ENCODE measurements at places on chromosomes 5 and 9. TPM values are rescaled to one million over a fixed set of nuclear protein-coding genes. Genes with fewer than 3 reads are reported as not detected.

Gene PAPPA
- total RNA-seq, result 2.5 TPM

Gene CYSRT1
- total RNA-seq, result 0.17 TPM

Gene PCDHGC3
- total RNA-seq, result 9.8 TPM

Gene LIFR
- 17.1 TPM for total RNA-seq

Gene PCDHAC2
- total RNA-seq, result not detected

DNA sequence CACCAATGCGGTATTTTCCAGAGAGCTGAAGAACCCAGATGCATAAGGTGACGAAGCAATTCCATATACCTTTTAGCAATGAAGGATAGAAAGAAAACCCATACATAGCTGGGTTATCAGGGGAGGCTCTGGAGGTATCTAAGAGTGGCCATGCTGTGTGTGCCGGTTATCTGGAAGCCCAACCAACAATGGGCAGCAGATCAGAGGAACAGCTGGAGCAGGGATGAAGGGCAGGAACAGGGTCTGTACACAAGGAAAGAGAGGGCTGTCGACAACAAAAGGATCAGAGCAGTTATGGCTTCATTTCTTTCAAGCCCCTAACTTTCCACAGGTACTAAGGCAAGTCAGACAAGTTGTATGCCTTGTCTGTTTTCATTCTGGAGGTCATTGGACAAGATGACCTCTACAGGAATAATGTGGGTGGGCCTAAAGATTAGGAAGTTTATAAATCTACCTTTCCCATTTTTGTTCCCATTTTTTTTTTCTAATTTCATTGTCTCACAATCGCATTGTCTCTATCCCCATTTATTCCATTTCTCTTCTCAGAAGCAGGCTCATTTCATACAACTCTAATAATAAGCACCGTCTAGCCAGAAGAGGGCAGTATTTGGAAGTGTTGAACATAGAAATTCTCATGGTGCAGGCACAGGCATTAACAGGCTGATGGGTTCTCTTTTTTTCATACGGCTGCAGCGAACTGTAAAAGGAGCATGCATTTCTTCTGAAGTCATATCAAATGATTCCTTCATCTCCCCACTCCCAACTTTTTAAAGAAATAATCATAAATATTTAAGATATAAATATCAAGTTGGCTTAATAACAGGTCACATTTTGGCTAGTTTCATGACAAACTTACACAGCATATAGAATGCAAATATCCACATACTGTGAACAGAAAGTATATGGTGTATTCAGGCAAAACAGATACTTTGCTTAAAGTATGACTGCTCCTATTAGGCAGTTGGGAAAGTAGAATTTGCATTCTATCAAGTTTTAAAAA lies 63.5 kb downstream of the ZNF474 start:
- no peak for DNase-seq

DNA sequence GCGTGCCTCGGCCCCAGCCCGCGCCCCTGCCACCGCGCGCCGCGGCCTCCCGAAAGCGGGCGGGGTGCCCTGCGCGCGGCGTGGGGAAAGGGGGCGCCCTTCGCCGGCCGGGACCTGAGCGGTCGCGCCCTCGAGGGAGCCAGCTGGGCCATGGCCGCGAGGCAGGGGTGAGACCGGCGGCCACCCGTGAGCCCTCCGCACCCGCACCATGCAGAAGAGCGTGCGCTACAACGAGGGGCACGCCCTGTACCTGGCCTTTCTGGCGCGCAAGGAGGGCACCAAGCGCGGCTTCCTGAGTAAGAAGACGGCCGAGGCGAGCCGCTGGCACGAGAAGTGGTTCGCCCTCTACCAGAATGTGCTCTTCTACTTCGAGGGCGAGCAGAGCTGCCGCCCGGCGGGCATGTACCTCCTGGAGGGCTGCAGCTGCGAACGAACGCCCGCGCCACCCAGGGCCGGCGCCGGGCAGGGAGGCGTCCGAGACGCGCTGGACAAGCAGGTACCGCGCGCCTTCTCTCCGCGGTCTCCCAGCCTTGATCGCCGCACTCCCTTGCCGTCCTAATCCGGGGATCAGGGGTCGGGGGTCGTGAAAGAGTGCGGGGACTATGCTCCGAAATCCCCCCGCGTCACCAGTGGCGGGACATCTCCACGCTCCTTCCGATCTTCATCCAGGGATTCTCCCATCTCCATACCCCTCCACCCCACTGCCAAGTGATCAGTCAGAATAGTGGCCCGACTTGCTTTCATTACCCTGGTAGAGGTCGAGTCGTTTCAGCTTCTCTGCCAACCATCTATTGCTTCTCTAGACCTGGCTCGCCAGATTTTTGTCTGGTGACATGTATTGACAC lies 590 bp downstream of the RASGRF2 start:
- DNase-seq, result no peak

DNA sequence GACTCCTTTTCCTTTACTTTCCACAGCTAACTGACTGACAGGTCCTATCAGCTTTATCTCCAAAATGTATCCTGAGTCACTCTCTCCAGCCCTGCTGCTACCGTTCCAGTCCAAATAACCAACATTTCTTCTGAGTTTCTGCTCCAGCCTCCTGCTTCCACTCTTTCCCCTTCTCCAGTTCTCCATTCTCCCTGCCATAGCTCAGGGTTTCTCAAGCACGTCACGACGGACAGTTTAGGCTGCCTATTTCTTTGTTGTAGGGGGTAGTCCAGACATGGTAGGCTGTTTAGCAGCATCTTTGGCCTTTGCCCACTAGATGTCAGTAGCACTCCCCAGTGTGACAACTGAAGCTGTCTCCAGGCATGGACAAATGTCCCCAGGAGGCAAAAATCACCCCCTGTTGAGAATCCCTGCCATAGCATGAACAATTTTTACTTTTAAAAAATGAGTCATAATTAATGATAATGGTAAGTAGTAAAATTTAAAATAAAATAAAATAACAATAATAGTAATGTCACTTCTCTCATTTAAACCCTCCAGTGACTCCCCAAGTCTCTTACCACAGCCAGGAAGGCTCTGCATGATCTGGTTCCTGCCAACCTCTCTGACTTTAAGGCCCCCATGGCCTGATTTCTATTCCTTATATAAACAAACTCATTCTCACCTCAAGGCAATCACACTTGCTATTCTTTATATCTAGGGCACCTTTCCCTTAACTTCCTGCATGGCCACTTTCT lies 105.4 kb upstream of the FER start:
- DNase-seq, result peak; percentile 13

DNA sequence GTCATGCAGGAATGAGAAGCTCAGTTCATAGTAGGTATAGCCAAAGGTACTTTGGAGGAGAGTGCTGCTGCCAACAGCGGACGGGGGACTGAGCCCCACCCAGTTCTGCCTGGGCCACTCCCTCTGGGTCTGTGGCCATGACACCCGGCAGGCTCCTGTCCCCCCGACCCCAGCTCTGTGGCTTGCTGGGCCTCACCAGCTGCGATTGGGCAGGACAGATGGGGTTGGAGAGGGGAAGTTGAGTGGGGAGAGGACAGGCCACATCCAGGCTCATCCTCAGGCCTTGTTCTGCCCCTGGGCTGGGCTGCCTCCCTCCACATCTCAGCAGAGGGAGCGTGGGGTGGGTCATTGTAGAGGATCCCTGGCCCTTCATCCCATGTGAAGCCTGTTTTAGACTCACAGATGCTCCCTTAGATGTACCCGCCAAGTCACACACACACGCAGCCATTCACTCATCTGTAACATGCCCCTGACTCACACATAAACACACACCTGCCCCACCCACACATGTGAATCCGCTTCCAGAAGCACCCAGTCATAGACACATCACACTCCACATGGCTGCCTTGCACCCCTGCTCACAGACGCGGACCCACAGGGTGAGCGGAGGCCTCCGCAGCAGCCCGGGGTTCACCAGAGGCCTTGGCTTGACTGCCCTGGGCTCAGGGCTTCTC lies 48.8 kb downstream of the NTNG2 start:
- DNase-seq, result peak; percentile 51

- DNase-seq, result no peak
Observed at GRCh38 chr5:72387985-72388384, 67.8 kb downstream of the PTCD2 start.

DNA sequence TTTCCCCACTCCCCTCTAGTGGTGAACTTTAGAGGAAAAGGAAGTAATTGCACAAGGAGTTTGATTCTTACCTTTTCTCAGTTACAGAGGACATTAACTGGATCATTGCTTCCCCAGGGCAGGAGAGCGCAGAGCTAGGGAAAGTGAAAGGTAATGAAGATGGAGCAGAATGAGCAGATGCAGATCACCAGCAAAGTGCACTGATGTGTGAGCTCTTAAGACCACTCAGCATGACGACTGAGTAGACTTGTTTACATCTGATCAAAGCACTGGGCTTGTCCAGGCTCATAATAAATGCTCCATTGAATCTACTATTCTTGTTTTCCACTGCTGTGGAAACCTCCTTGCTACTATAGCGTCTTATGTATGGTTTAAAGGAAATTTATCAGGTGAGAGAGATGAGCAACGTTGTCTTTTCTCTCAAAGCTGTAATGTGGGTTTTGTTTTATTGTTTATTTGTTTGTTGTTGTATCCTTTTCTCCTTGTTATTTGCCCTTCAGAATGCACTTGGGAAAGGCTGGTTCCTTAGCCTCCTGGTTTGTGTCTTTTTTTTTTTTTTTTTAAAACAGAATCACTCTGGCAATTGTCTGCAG lies 25.3 kb downstream of the SLC22A5 start:
- DNase-seq, result no peak

DNA sequence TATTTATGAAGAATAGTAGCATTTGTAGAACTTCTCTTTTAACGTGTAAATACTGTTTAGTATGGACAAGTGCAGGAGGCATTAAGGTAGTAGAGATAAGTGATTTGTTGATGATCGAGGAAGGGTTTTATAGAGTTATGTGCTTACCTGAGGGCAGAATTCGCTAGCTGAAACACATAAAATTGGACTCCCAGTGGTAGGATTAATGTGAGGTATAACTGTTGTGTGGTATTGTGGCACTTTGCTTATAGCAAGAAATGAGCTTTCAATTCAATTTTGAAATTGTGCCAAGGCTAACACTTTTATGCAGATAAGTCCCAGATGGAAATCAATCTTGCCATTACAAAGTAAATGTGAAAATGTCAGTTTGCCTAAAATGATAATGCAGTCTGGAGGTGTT lies 1.2 kb downstream of the AP3S1 start:
- DNase-seq, result no peak

GRCh38 chr5:110072651-110073050 lies 382.9 kb downstream of the MAN2A1 start:
- peak; percentile 61 for DNase-seq

DNA sequence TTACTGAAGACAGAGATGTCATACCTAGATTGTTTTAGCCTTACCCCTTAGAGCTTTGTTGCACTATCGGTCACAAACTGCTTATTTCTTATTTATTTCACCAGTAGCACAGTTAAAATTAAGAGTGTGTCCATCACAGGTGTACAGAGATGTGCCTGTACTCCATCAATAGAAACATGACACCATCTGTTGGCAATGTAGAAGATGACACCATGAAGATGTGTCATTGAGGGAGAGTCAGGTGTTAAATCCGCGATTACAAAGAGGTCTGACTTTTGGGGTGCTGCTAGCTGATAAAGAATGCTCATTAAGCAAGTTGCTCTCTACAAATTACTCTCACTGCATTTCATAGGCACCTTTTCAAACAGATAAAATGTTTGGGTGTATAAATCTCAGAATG lies 164.4 kb downstream of the SMARCA2 start:
- DNase-seq, result no peak

DNA sequence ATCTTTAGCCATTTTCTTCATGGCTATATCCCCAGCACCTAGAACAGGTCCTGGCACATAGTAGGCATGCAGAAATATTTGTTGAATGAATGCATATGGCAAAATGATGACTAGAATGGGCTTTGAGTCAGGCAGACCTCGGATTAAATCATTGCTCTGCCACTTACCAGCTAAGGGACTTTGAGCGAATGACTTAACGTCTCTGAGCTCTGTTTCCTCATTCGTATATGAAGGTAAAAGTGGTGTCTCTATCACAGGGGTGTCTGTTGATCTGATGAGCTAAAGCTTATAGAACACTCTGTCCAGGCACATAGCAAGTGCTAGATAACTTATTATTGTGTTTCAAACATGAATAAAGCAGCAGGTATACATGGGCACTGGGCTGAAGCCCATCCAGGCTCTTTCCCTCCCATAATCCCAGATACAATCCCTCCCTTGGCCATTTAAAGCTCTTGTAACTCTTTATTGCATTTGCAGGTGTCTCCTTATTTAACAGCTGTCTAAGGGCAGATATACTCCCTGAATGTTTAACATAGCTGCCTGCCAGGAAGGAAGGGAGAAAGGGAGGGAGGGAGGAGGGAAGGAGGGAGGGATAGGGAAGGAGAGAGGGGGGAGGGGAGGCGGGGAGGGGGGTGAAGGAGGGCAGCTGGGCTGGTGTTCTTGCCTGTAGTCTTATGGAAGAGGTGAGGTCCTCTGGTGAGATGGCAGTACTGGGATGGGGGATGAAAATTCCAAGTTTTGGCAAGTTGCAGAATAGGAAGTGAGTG lies 23.2 kb upstream of the STXBP1 start:
- DNase-seq, result no peak

- DNase-seq, result no peak
Observed at GRCh38 chr5:149745943-149746324, 15.8 kb downstream of the PPARGC1B start.

DNA sequence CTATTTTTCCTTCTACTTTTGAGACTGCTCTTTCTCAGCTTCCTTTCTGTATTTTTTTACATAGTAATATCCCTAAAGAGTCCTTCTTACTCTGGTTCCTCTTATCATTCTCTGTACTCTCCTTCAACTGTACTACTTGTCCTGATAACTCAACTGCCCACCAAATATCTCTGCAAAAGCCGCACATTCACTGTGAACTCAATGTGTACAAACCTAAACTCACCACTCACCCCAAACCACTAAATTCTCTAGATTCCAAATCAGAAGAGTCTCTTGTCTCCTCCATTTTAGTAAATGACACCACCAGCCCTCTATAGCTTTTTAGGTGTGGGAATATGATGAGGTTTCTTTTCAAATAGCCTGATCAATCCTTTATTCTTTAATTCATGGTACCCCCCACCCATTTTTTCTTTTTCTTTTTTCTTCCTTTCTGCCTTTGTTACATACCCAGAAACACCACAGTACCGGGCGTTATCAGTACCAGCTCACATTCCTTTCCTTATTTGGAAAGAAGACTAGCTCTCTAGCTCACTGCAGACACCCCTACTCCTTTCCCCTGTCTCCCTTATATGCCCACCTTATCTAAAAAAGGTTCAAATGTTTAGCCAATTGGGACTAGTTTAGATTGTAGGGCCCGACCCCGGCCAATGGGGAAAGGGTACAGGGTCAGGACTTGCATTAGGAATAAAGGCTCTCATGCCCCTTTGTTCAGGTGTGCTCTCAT lies 63.1 kb upstream of the RANBP6 start:
- DNase-seq, result no peak

Measured in epithelial cell of proximal tubule (primary cell).